ENCODE measurements at places on chromosomes 5 and 9.

DNA sequence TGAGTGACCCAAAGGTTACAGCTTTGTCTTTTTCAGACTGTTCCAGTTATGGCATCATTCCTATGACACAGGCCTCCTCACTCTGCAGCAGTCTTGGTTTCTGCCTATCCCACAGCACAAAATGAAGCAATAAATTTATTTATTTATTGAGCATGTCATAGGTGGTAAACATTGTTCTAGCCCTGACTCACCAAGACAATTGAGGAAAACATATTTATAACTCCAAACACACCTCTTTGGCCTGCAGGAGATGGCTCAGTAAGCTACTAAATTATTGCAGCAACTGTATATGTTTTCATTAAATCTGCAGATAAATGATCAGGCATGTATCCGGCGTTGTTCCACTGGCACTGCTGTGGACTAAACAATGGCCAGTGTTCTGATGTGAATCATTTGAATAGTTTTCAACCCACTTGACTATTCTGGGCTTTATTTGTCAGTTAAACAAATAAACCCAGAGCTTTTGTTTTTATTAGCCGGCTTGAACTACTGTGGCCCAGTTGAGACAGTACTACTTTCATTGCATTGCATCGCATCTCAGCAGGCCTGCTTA lies 83.2 kb downstream of the FOXD1 start:
- peak; percentile 72 for DNase-seq

GRCh38 chr5:126878085-126878484 lies 101.1 kb downstream of the LMNB1 start:
- DNase-seq: no peak

GRCh38 chr9:99231711-99232110 lies 9.6 kb downstream of the SEC61B start:
- DNase-seq: no peak

DNA sequence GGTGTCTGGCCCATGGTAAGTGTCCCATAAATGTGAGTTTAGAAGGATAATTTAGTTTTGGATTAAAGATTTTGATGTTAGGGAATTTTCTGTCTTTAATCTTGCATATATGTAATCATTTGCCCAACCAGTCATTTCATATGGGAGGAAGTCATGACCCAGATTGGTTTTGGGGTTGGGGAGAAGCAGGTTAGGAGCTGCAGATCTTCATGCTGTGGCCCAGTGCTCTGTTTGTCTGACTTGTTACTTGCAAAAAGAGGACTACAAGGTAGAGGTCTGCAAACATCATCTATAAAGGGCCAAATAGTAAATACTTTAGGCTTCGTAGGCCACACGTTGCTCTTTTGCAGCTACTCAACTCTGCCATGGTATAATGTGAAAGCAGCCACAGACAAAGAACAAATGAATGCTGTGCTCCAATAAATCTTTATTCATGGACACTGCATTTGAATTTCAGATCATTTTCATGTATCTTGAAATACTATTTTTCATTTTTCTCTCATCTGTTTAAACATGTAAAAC lies 16.8 kb downstream of the OSTF1 start:
- no peak for DNase-seq

- no peak for DNase-seq
Measured at GRCh38 chr5:112892776-112893175, 29.3 kb downstream of the REEP5 start.

GRCh38 chr5:58504766-58505165 lies 13.5 kb downstream of the GAPT start:
- peak; percentile 49 for DNase-seq

GRCh38 chr5:56908942-56909293 lies 478 bp upstream of the SETD9 start:
- peak; percentile 38 for DNase-seq

DNA sequence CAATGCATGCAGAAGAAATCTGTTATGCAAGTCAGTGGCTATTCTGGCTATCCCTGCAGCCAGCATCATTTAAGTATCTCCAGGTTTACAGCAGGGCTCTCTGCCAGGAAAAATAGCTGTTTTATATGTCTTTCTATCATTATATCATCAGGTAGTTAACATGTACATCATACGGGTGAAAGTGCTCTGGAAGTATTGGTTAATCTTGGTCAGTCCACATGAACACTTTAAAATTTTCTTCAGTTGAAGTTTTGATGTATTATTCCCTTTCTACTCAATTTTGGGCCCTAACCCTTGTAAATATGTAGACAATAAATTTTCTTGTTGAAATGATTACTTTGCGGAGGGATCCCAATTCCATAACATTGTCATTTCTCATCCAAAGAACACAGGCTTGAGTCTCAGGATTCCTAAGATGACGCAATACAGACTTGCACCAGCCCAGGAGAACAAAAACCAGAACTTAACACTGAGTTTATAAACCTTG lies 67.5 kb downstream of the SEMA6A start:
- DNase-seq: no peak

- DNase-seq: no peak
Measured at GRCh38 chr9:4167079-4167671, 132.7 kb downstream of the GLIS3 start.

All from NCI-H774 (cell line).